Uterus (tissue), 4 donors: ENCODE measurements at places on chromosomes 16 and 17.

DNA sequence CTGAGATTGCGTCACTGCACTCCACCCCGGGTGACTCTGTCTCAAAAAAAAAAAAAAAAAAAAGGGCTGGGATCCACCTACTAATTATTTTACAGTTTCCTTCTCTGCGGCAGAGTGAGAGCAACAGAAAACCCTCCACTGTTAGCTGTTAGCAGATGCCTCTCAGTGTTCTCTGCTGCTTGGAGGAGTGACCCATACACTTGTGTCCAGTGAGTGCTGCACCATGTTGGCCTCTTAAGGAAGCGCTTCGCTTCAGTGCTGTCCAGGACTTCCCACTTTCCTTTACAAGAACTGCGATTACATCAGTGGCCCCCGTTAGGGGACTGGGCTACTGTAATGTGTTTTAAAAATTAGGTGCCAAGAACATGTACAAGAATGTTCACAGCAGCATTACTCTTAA, 18.4 kb upstream of the CLEC18B start:
- no peak for DNase-seq

DNA sequence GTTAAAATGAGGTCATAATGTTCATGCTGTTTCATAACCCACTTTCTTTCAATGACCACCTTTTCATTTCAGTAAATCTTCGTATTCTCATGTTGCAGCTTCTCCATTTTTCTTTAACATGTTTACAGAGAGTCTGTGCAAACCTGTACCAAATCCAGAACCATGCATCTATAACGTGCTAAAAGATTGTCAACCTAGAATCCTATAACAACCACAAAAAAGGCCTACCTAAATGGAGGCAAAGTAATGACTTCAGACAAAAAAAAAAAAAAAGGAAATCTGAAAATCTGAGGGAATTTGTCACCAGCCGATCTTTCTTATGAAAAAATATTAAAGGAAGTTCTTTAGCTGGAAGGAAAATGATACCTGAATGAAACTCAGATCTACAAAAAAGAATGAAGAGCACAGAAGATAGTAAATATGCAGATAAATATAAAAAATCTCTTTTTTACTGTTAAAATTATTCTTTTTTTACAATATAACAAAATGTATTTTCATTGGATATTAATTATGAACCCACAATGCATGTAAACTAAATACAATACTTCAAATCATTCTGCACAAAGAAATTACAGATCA, 1.4 kb upstream of the SLFN11 start:
- no peak for DNase-seq

- DNase-seq, result no peak
These were observed 12.5 kb downstream of the SLC22A31 start for GRCh38 chr16:89187770-89188392.

DNA sequence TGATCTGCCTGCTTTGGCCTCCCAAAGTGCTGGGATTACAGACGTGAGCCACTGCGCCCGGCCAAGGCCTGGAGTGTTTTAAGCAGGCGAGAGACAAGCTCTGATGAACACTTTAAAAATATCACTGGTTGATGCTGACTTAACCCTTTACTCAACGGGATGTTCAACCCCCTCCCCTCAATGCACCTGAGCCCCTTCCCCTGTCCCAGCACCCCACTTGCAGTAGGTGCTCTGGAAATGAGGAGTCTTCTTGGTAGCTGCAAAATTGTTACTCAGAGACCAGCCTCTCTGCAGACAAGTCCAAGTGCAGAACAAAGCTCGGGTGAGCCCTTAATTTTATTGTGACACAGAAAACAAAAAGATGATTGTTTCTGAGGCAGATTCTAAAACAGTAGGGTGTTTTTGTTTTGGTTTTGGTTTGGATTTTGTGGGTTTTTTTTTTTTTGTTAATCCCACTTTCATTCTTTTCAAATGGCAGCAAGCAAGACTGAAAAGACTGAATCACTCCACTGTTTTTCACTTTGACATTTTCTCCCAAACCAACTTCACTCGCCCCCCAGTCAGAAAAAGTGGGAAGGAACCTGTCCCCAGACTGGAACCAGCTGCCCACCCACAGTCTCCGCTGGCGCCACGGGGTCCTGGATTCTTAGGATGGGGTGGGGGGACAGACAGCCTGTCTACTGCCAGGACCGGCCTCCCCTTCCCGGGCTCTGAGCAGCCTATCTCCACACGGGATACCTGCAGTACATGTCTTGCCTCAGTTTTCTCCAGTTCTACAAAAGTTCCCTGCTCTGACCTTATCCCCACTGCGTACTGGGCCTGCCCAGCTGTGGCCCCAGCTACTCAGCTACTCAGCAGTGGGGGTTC, 5.2 kb upstream of the PLLP start:
- no peak for DNase-seq

DNA sequence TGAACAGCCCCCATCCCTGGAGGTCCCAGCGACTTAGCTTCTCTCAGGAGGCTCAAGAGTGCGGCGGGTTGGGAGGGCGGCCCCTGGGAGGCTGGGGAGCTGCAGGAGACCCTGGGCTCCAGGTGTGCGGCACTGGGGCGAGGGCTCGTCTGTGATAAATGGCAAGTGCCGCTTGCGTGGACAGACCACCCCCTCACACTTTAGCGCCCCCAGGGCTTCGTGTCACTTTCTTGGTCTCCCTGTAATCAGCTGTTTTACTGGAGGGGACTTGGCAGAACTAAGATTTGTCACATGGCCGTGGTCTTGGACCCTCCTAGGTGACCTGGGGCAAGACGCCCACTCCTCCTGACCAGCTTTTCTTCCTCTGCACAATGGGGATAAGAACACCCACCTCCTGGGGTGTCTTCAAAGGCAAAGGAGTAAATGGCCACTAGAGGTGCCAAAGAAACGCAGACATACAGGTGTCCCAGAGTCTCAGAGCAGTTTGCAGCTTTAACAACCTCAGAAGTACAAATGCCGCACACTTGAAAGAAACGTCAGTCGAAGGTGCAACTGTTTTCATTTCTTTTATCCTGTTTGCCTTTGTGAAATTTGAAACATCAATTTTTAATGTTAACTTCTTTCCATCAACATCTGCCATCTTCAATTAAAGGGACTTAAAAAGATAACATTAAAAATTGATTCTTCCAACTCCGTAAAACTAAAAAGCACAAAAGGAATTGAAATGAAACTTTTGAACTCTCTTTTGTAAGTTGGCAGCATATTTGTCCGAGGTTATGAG, 946 bp downstream of the OSGIN1 start:
- no peak for DNase-seq

DNA sequence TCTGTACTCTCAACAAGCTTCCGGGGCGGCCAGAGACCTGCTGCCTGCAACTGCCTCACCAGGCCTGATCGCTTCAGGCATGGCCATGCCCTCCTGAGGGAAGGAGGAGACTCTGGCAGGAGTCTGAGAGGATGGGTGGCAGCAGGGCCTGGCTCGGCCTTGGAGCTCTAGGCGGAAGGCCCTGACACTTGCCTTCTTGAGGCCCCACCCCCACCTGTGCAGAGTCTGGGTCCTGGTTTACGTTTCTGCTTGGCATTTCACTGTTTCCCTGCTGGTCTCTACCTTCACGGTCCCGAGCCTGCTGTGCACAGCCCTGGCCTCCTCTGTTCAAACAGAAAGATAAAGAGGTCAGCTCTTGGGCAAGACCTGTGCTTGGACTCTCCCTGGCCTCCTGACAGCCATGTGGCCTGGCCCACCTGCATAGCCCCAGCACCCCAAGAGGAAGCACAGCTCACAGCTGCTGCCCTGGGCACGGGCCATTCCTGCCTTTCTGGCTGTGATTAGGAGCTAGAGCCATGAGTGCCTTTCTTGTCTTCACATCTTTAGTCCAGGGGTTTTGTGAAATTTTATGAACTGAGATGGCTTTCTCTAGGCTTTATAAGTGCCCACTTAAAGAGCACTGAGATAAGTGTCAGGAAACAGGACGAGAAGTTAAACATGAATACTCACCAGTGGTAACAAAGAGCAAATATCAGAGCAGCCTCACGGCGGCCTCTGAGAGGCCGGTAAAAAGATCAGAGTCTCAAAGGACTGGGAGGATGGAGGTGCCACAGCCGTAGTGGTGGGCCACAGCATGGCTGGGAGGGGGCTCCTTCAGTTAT, 25.6 kb upstream of the MTSS2 start:
- DNase-seq, result no peak

GRCh38 chr16:10575506-10576130, 4.8 kb downstream of the EMP2 start:
- no peak for DNase-seq

- no peak for DNase-seq
These were observed 5.5 kb downstream of the SPNS2 start for GRCh38 chr17:4504188-4504587.

GRCh38 chr16:29028457-29029167, 43.8 kb downstream of the LAT start:
- no peak for DNase-seq

- no peak for DNase-seq
These were observed 15.1 kb upstream of the FOXJ1 start for GRCh38 chr17:76155988-76156661.

DNA sequence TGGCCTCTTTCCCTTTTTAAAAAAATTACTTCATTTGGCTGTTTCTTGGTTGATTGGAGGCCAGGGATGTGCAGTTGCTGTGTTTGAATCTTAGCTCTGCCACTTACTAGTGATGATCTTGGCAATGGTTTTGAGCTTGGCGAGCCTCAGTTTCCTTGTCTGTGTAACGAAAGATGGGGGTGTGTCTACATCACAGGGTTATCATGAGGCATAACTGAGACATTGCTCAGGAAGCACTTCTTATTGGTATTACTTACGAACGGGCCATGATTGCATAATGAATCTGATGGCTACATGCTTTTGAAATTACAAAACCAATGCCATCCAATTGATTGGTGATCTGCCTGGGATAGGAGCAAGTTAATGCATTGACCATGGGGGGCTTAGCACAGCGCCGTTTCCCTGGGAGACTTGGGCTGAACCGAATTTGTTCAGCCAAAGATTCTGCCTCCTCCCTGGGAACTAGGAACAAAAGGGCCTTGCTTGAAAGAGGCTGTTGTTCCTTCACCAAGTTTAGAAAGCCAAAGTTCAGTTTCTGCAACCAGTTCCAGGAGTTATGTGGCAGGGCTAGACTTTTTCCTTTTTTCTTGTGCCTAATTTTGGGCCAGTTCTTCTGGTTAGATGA, 21.9 kb downstream of the CMIP start:
- DNase-seq, result no peak

GRCh38 chr17:31546650-31547049, 155.2 kb downstream of the RAB11FIP4 start:
- no peak for DNase-seq

GRCh38 chr16:57679767-57680482, 11.8 kb downstream of the ADGRG3 start:
- no peak for DNase-seq

DNA sequence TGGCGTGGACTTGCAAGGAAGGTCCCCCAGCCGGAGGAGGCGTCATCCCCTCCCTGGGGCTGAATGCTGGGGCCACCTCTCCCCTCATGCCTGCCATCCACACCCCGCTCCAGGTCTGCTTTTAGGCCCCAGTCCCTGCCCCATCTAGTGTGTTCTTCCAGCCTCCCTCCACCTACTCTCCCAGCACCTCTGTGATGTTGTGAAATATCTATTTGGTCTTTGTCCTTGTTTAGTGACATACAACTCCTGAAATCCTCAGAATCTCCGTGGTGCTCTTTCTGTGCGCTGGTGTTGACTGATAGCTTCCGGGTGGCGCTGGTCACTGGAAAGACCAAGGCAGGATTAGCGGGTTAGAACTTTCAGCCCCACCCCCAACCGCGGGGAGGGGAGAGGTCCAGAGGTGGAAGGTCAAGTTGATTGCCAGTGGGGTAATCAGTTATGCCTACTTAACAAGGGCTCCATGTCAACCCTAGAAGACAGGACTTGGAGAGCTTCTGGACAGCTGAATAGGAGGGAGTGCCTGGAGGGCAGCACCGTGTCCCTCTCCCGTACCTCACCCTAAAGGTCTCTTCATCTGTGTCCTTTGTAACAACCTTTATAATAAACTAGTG, 10.1 kb downstream of the TBC1D24 start:
- no peak for DNase-seq

DNA sequence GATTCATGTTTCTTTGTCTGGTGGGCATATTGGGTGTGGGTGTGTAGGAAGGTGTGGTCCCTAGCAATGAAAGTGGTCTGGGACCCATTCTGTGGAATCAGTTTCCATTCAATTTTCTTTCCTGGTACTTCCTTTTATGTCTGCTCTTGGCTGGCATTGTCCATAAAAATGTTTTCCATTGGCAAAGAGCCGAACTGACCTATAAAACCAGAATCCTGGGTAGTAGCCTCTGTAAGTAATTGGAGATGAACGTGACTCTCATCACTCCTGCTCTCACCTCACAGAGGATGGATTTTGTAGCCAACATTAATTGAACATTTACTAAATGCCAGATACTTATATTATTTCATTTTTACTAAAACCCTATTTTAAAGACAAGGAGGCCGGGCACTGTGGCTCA, 66.5 kb upstream of the IRX3 start:
- no peak for DNase-seq

DNA sequence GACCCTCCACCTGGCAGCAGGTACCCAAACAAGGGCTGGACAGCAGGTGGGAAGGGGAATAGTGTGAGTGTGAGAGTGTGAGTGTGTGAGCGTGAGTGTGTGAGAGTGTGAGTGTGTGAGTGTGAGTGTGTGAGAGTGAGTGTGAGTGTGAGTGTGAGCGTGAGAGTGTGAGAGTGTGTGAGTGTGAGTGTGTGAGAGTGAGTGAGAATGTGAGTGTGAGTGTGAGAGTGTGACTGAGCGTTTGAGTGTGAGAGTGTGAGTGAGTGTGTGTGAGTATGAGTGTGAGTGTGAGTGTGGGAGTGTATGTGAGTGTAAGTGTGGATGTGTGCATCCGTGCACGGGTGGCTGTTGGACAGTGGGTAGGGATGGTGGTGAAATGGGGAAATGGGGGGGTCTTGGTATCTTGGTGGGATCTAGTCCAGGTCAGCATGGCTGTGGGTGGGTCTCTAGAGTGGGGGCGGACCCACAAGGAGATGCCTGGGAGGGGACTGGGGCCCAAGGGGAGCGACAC, 408 bp downstream of the ADGRG1 start:
- DNase-seq, result no peak

- no peak for DNase-seq
These were observed 14.9 kb downstream of the ENPP7 start for GRCh38 chr17:79745641-79746105.
